Stimulated activated CD8-positive, alpha-beta memory T cell treated with anti-CD3 and anti-CD28 coated beads, Interleukin-7, amount 100 ng/mL, for 1 hour (primary cell): ENCODE measurements at places on chromosomes 7 and 10.

- no peak for DNase-seq
These were observed 11.3 kb downstream of the RAB11FIP2 start for GRCh38 chr10:118035354-118036005.

DNA sequence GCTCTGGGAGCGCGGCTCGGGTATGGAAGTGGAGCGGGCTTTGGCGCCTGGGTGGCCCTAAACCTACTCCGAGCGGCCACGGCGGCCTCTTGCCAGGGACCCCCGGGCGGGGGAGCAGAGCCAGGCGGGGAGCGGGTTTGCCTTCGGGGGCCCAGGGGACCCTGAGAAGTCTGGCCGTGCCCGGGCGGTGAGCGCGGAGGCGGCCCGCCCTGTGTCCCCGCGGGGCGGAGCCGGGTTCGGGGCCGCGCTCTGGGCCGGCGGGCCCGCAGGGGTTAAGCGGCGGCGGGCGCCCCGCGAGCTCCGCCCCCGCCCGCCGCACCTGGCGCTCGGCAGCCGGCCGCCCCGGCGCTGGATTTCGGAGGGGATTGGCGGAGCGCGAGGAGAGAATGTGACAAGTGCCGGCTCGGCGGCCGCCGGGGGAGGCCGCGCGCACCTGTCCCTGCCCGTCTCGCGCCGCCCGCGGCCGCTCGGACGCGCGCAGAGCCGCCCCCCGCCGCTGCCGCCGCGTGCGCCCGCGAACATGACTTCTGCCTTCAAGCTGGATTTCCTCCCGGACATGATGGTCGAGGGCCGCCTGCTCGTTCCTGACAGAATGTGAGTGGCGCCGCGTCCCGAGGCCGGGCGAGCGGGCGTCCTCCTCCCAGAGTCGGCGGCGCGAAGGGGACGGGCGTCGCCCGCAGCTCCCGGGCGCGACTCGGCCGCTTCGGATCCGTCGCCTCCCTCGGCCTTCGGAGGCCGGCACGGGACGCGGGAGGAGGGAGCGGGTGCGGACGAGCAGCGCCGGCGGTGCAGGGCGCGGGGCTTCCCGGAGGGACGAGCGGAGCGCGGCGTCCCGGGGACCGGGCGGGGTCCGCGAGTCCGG is at the start of gene CELF2:
TSS of gene CELF2 (plus strand) at position 303 of the 862 bp plus-strand sequence. CDS start at position 521, 218 bp downstream.
- DNase-seq: peak; percentile 17

GRCh38 chr10:110612629-110613028 is 31.5 kb upstream of the RBM20 start:
- DNase-seq: no peak

DNA sequence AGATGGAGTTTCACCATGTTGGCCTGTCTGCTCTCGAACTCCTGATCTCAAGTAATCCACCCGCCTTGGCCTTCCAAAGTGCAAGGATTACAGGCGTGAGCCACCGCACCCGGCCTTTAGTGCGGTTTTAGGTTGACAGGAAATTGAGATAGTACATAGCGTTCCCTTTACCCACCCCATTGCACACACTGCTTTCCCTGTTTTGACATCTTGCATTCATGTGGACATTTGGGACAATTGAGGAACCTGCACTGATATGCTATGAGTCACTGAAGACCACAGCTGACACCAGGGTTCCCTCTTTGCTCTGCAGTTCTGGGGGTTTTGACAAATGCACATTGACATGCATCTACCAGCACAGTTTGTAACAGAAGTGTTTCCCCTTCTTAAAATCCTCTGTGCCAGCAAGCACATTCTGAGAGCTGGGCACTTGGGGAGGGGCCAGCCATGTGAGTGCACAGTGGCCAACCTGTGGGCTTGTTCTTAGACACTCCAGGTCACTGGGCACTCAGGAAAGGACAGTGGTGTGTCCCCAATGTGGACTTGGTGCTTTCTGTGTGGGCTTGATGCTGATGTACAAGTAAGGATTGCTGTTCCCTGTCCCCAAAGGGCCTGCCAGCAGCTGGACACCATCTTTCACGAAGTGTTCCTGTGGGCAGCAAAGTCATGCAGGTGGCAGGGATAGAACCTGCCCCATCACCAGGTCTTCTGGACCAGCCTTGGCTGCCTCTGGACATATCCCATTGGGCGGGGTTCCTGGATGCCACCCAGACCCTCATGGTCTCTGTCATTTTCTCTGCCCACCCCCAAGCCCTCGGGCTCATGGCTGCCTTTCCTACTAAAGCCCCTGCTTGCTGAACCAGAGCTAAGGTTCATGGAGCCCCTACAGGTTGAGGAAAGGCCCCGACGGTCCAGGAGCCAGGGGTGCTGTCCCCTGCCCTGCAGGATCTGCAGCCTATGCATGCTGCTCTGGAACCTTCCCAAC is 579.8 kb downstream of the GLRX3 start:
- DNase-seq: no peak

DNA sequence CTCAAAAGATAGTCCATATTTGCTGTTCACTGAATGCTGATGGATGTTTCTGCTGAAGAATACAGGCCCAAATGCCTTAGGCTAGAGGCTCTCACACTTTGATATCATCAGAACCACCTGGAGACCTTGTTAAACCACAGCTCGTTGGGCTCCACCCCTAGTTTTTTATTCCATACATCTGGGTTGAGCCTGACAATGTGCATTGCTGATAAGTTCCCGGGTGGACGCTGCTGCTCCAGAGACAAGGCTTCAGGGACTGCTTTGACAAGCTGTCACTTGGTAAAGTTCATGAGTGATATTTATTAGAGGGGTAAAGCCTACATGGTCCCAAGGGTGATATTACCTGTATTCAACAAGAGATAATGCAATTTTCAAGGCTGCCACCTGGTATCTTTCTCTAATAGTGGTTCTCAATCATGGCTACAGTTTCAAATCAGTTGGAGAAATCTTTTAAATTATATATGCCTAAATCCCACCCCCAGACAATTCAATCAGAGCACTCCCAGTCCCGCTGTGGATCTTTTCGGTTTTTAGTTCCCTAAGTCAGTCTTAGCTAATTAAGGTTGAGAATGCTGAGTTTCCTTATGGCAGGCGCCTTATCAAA is 107.1 kb upstream of the GSDME start:
- no peak for DNase-seq

DNA sequence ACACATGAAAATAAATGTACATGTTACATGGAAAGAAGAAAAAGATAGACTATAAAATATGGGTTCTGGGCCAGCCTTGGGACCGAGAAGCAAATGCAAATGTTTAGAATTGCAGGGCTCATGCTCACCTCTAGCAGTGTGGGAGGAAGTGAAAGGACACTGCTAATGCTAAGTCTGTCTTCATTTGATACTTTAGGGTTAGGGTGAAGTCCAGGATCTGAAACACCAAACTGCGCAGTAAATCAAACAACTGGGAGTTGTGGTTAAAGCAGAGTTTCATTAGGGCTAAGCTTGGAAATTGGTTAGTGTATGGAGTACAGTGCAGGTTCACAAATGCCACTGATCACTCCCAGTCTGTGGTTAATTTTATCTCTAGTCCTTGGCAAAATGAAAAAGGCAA is 73.2 kb upstream of the PDK4 start:
- no peak for DNase-seq

- DNase-seq: no peak
These were observed 218.9 kb downstream of the DOCK4 start for GRCh38 chr7:111987115-111987826.

GRCh38 chr7:77482015-77482414 is 55.1 kb upstream of the PTPN12 start:
- no peak for DNase-seq

DNA sequence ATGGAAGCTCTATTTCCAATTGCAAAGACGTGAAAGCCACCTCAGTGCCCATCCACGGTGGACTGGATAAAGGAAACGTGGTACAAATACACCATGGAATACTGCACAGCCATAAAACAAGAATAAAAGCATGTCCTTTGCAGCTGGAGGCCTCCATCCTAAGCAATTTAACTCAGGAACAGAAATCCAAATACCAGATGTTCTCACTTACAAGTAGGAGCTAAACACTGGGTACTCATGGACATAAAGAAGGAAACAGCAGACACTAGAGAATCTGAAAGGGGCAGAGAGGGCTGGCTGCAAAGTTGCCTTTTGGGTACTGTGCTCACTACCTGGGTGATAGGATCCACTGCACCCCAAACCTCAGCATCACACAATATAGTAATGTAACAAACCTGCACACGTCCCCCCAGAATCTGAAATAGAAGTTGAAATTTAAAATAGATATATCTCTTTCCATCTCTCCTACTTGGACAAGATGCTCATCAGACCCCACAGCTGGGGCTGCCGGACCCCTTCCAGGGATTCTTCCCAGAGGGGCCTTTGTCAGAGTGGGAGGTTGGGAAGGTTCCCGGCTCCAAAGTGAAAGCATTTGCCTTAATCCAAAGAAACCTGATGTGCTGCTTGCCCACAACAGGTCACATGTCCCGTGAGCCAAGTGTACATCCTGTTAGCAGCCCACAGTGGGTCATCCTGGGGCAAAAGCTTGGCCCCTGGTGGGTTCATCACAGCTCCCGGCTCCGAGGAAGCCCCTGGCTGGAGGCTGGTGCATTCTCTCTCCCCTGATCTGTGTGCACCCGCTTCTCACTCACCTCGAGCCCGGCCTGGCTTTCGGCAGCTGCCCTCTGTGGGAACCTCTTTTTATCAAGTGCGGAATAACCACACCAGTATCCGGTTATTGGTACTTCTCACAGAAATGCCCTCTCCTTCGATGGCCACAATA is 172.3 kb upstream of the PPP2R2D start:
- DNase-seq: no peak

DNA sequence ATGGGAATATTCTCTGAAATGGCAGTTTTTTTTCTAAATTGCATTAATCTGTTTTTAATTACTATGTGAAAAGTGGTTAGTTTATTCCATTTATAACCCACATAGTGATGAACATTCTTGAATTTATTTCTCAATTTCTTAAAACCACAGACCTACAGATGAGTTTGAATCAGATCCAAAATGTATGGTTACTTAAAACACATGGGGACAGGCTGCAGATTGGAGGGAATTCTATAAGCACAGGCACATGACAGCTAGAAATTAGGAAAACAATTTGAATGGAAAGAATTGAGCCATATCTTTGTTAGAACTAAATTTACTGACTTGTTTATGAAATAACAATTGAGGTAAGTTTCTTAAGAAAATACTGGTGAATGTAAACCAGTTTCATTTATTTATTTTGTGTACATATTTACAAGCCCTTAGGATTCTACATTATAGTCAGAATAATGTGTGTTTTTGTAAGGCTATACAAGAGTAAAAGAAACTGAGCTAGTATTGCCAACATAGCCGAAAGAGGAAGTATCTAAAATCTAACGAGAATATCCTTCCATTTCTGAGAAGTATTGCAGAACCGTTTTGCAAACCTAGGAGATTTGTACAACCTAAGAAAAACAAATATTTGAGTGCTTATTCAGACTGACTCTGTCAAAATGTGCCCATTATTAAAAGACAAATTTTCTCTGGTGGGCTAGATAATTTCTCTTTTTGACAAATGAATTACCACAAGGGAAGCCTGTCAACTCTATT is 434.3 kb upstream of the SEMA3D start:
- no peak for DNase-seq

GRCh38 chr10:35690534-35690933 is 48.4 kb upstream of the FZD8 start:
- DNase-seq: no peak

- DNase-seq: no peak
These were observed 51.9 kb downstream of the ZNF365 start for GRCh38 chr10:62426086-62426485.

GRCh38 chr7:23969443-23969842 is 259.4 kb downstream of the STK31 start:
- DNase-seq: no peak

DNA sequence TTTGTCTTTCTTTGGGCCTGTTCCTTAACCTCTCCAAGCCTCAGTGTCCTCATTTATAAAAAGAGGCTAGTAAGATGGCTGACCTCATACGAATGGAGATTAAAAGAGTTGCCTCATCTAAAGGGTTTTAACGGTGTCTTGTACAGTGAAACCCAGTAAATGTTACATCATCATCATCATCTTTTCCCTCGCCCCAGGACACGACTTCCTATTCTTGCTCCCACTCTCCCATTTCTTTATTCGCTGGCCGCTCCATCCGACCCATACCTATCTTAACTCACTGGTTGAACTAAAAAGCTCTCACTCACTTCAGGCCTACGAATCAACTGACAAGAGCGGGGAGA is 554 bp downstream of the FRA10AC1 start:
- no peak for DNase-seq

DNA sequence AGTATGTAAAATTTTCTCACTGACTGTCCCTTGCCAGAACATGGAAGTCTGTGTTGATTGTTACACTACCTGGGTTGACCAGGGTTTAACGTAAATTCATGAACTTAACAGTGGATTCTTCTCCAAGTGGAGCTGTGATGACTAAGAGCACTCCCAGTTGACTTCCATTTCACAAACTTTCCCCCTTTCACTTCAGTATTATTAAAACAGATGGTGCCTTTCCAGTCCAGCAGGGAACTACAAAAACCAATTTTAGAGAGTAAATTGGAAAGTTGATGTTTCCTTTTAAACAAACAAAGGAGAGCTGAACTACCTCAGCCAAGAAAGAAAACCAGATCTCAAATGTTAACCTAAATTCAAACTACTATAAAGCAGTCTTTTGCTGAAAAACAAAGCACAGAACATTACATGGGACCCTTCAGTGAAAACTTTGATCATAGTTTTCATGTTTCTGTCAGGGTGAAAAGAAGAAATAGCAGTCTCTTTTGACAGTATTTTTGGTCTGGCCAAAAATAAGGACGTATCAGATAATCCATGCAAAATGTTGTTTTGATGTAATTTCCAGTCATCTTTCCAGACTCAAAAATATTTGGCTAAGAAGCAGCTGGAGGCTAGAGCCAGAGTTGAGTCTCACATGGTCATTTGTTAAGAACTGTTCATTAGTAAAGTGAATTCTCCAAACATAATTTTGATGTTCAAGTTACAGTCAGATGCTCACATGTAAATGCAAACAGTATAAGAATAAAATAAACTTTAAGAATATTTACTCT is 479.9 kb upstream of the AKR1E2 start:
- DNase-seq: no peak

- DNase-seq: no peak
These were observed 2.8 kb upstream of the SMARCD3 start for GRCh38 chr7:151251328-151251688.

DNA sequence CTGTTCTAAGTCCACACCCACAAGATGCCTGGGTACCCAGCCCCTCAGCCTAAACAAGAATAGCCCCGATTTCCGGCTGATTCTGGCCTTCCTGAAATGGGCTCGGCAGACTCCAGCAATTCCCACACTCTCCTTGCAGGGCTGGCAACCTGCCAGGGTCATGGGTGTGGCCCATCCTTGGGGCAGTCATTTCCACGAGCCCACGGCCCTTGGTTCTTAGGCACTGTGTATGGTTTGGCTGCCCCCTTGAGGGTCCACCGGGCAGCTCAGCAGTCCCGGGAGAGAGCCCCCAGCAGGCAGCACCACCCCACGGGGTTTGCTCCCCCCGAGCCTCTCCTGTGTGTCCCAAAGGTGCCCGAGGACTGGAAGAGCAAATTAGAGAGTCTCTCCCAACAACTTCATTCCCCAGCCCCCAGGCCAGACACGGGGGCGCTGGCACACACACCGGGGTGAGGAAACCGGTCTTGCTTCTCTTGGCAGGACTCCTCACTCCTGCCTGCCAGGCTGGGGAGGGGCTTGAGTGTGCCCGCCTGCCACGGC is 142.2 kb downstream of the EMX2 start:
- no peak for DNase-seq
